ENCODE measurements at places on chromosomes 12 and 14.

GRCh38 chr14:85093631-85094330 lies 436.2 kb upstream of the FLRT2 start:
- DNase-seq: no peak

GRCh38 chr12:91704446-91704845 lies 441.2 kb downstream of the BTG1 start:
- no peak for DNase-seq

DNA sequence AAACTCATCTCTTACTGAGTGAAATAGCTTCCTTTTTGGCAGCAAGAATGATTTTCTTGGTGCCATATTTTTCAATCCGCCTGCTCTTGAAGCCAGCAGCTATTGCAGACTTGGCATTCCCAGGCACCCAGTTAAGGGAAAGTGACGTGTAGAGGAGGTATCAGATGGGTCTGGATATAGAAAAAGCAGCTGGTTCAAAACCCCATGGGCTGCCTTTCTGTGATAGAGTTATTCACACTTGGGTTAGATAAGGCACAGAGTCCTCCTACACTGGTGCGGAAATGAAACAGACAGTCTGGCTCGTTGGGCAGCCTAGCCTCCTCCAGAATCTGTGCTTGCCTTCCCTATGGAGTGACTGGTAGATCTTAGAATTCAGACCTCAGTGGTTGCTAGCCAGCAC lies 62.2 kb downstream of the PTPN11 start:
- DNase-seq: no peak

GRCh38 chr12:127194176-127194575 lies 1072.8 kb upstream of the TMEM132C start:
- no peak for DNase-seq

DNA sequence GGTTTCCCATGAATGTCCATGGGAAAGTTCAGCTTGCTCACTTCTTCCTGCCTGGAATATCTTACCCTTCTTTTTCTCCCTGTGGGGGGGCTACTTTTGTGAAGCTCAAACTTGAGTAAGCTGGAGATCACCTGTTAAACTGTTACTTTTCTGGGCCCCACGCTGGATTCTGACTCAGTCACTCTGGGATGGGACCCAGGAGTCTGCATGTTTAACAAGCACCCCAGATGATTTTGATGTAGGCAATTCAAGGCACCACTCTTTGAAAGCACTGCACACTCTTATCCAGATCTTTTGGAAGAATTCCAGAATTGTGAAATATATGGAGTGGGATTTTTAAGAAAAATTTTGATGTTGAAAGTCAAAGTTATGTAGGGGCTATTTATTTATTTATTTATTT lies 46.3 kb upstream of the IGF1 start:
- no peak for DNase-seq

DNA sequence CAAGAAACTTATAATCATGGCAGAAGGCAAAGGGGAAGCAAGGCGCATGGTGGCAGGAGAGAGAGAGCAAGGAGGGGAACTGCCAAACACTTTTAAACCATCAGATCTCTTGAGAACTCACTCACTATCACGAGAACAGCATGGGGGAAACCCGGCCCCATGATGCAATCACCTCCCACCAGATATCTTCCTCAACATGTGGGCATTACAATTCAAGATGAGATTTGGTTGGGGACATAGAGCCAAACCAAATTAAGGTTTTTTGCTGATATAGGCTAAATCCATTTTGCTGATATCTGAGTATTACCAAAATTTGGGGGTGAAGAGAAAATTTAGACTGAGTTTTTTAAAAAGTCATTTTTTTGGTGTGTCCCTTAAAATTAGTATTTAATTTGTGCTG lies 54.9 kb upstream of the TMX1 start:
- DNase-seq: no peak

- no peak for DNase-seq
Observed at GRCh38 chr12:57385586-57385985, 45.3 kb downstream of the R3HDM2 start.

- DNase-seq: no peak
Observed at GRCh38 chr12:88398031-88398430, 182.2 kb downstream of the KITLG start.

- no peak for DNase-seq
Observed at GRCh38 chr12:3671330-3672112, 81.4 kb downstream of the CRACR2A start.

- DNase-seq: no peak
Observed at GRCh38 chr12:116066381-116067230, 210.9 kb downstream of the MED13L start.

DNA sequence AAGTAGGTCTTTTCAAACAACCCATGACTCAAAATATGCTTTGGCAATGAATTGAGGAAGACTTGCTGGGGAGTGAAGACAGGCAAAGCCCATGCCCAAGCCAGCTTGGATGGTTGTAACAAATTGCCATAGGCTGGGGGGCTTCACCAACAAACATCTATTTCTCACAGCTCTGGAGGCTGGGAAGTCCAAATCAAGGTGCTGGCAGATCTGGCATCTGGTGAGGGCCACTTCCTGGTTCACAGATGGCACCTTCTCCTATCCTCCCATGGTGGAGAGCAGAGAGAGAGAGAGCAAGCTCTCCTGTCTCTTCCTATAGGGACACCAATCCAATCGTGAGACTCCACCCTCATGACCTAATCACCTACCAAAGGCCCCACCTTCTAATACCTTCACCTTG lies 11.3 kb downstream of the DNAH10 start:
- DNase-seq: no peak

DNA sequence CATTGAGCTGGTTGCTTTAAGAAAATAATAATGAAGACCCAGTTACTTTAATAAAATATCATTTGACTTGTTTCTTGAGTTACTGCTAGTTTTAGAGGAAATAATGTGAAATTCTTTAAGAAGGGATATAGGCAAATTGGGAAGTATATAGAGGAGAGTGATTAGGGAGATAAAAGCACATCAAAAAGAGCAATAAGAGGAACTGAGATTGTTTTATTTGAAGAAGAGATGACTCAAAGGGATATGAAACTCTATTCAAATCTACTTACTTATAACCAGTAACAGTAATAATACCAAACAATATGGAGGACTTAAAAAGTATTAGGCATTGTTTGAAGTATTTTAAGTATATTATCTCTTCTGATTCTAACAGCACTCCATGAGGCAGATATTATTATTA lies 37.1 kb downstream of the LRRK2 start:
- no peak for DNase-seq

- no peak for DNase-seq
Observed at GRCh38 chr12:46549527-46550265, 177.1 kb upstream of the SLC38A2 start.

DNA sequence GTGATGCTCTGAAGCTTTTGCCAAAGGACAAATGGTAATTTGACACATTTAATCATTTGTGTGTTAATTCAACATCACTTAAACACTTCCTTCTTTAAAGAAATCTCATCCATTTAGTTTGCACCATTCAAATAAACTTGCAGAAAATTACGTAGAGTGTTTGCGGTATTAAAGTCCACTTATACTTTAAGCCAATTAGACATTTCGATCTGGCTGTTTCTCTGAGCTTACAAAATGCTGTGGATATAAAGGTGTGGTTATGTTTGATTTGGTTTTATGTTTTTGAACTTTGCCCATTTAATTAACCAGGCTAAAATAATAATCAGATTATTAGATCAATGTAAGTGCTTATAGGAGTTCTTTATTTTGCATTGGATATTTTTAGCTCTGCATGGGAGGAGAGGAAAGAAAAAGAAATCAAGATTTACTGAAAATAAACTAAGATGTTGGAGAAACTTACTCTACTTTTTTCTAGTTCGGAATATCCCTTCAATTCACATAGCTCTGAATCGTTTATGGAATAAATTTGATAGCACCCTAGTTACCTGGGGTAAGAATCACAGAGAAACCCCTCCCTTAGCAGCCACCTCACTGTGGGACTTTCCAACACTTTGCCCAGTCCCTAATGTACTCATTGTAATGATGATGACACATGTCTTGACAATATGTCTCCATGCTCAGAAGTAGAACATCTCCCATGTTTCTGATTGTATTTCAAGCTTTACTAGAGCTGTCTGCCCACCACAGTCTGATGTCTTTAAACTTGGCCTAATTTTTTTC lies 268.0 kb downstream of the BTG1 start:
- no peak for DNase-seq

Data from KG1 (cell line).